ENCODE measurements at places on chromosomes 7 and 10. TPM values are rescaled to one million over a fixed set of nuclear protein-coding genes. Genes with fewer than 3 reads are reported as not detected.

MYOF gene
- total RNA-seq, result 0.54 TPM

CHN2 gene
- 7.5 TPM for total RNA-seq

SPDYE8 gene
- not detected for total RNA-seq

DNA sequence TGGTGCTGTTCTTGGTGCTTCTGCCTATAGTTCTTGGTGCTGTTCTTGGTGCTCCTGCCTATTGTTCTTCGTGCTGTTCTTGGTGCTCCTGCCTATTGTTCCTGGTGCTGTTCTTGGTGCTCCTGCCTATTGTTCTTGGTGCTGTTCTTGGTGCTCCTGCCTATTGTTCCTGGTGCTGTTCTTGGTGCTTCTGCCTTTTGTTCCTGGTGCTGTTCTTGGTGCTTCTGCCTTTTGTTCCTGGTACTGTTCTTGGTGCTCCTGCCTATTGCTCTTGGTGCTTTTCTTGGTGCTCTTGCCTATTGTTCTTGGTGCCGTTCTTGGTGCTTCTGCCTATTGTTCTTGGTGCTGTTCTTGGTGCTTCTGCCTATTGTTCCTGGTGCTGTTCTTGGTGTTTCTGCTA is 71.1 kb downstream of the PTPRN2 start:
- DNase-seq, result no peak

FUOM gene
- total RNA-seq, result 33.9 TPM

GRCh38 chr7:113085781-113086390 is 741 bp downstream of the GPR85 start:
- peak; percentile 20 for DNase-seq

DNA sequence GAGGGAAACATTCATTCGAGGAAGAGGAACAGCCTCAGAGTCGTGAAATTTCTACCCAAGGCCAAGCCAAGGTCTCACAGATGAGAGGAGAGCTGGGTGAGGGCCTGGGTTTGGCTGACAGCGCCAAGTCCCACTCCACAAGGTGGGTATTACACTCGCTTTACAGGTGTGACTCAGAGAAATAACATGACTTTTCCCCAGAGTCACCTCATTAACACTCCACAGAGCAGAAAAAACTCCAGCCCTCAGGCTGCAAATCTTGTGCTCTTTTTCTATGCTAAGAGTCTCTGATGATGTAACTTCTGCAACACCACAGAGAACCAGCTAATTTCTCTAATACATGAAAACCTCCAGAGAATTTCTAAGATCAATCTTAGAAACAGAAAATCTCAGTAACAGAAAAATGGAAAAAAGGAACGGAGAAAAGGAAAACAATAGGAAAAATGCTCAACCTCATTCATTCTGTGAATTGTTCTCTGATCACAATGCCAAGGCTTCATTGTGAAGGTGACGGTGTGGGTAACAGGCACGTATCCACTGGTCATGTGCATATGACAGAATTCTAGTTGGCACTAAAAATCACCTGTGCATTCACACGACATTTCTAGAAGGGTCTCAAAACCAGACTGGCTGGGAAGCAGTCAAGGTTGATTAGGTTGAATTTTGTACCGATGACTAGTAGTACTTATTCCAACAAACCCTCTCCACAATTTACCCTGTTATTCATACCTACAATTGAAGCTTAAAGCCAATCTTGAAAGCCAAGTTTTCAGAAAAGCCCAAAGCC is 20.3 kb downstream of the YWHAG start:
- DNase-seq, result no peak

- DNase-seq, result no peak
These were observed 23.8 kb upstream of the FZD1 start for GRCh38 chr7:91240376-91240941.

DNA sequence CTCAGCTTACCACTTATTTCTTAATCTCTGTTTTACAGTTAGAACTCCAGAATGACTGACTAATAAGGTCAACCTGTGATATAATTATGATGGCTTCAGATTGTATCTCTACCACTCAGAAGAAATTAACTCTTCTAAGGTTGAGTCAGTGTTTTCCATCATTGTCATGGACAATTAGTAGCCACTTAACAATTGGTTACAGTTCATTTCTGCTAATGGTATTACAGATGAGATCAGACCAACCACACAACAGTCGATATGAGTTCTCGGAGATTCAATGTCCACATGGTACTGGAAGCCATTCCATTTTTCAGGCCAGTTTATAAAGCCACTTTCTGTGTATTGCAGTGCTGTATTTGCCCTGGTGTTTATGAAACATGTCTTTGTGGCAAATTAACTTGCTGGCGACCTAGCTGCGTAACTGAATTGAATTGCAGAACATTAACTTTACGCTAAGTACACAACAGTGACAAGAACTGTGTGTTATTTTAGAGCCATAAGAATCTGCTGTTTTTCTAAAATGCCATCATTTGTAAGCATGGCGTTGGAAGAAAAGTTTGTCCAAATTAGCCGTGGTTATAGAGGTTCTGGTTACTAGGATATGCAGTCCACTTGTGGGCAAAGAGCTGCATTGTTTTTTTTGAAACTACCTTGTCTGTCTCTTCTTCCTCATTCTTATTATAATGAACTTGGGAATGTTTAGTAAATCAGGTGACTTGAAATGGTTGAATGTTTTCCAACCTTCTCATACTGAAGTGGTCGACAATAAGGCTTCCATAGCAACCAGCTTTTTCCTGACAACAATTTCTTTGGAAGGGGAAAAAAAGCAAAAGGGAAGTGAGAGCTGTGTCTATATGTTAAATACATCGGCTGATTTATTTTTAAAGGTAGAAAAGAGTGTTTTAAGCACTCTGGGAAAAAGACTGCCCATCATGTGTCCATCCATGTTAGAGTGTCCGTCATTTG is 76.4 kb downstream of the CELF2 start:
- peak; percentile 24 for DNase-seq

CARD11 gene
- 29.0 TPM for total RNA-seq

DNA sequence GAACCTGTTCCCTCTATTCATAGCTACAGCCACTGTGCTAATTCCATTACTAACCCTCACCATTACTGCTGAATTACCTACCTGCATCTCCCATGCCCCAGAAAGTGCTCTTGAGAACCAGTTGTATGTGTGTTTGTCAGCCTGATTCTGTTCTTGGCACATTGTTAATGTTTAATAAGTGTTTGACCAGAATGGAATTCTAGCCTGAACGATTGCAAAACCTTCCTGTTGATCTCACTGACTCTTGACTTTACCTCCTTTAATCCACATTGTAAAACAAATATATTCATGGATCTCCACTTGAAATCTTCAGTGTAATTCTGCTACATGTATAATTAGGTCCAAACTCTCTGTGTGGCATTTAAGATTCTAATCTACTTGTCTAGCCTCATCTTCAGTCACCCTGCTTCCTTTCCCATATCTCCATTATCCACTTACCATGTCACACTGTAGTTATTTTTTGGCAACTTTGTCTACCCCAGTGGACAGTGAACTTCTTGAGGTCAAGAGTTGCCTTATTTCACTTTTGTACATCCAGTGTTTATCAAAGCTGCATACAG is 4.9 kb downstream of the ZNF277 start:
- DNase-seq, result no peak

CALML3 gene
- total RNA-seq, result not detected

GRCh38 chr10:4865945-4866661 is 40.1 kb downstream of the AKR1E2 start:
- DNase-seq, result no peak

- no peak for DNase-seq
These were observed 7.2 kb downstream of the RNF133 start for GRCh38 chr7:122691569-122692235.

- no peak for DNase-seq
These were observed 77.0 kb downstream of the TFPI2 start for GRCh38 chr7:93813514-93813913.

- no peak for DNase-seq
These were observed 82.0 kb downstream of the KIF20B start for GRCh38 chr10:89783406-89783805.

DNA sequence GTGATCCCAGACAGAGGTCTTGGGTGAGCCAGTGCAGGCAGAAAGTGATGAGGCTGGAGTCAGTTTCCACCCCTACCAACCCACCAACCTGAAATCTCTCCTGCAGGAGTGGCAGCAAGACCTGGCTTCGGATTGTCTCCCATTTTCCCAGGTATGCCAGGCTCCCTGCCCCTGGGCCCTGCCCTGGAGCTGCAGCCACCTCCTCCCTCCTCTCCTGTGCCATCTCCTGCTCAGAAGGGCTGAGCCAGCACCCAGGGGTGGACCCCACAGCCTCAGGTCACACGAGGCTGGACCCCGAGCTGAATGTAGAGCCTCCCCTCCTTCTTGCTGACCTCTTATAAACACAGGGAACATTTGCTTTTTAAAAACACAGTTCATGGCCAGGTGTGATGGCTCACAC is 17.0 kb upstream of the LIMK1 start:
- no peak for DNase-seq

C10orf67 gene
- not detected for total RNA-seq

GRCh38 chr10:48708144-48708543 is 23.5 kb downstream of the WDFY4 start:
- DNase-seq, result no peak

LRRC72 gene
- total RNA-seq, result not detected

- DNase-seq, result no peak
These were observed 603.3 kb upstream of the IGFBP3 start for GRCh38 chr7:46524350-46524749.

DNA sequence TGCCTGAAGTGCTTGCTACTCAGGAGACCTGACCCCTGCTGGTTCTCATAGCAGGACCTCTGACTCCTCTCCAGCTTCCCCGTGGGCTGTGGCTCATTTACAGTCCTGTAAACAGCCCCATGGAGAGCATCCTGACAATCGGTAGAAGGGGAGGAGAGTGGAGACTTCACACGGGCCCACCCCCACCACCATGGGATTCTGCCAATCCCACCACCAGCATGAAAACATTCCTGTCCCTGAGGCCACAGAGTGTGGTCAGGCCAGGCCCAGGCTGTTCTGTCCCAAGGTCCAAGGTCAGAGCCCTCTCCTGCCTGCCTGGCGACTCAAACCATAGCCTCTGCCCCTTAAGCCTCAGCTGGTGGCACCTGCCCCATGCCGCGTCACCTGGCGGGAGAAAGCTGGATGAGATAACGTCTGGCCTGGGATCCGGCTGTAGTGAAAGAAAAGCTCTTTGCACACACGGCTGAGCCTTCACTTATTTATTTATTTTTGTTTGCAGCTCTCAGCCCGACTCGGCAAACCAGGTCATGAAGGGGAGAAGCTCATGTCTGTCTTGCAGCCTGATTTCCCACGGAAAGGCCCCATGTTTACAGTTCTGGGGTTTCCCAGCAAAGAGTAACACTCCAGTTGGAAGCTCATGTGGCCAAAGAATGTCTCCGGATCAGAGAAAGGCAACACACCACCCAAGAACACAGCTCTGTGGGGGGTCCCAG is 293.6 kb upstream of the ZMIZ1 start:
- no peak for DNase-seq

TSPAN15 gene
- total RNA-seq, result 12.5 TPM

FAM25A gene
- total RNA-seq, result not detected

OR2A5 gene
- not detected for total RNA-seq

- no peak for DNase-seq
These were observed 34.5 kb upstream of the EBLN1 start for GRCh38 chr10:22252224-22252800.

- DNase-seq, result no peak
These were observed 32.0 kb downstream of the NUB1 start for GRCh38 chr7:151373599-151373998.

GRCh38 chr10:95505084-95505610 is 56.0 kb downstream of the SORBS1 start:
- no peak for DNase-seq
